Articular chondrocyte of knee joint (primary cell): ENCODE measurements at places on chromosomes 4 and X. TPM values are rescaled to one million over a fixed set of nuclear protein-coding genes. Genes with fewer than 3 reads are reported as not detected.

The INTS6L gene
- total RNA-seq: 4.0 and 4.6 TPM in 2 replicates

The C4orf51 gene
- total RNA-seq: not detected in 2 replicates

The GAGE12J gene
- not detected in 2 replicates for total RNA-seq

The SULT1B1 gene
- total RNA-seq: under 0.01 and 0.11 TPM in 2 replicates

The SPANXN4 gene
- not detected in 2 replicates for total RNA-seq

The CRMP1 gene
- under 0.01 and 0.11 TPM in 2 replicates for total RNA-seq

The UGT2B11 gene
- total RNA-seq: not detected in 2 replicates

The FRMD7 gene
- 1.6 and 1.8 TPM in 2 replicates for total RNA-seq

The CHIC2 gene
- total RNA-seq: 57.0 and 76.9 TPM in 2 replicates

The CDKL2 gene
- 0.26 and 2.5 TPM in 2 replicates for total RNA-seq

The HTN1 gene
- total RNA-seq: 0.11 TPM in 1 of 2 replicates, not detected in the other

The ZDHHC15 gene
- 2.4 and 2.5 TPM in 2 replicates for total RNA-seq

The NAA10 gene
- 46.7 and 47.6 TPM in 2 replicates for total RNA-seq

The AR gene
- total RNA-seq: 2.6 and 4.6 TPM in 2 replicates

The NDP gene
- 2.2 and 3.7 TPM in 2 replicates for total RNA-seq

The PTCHD1 gene
- not detected in 2 replicates for total RNA-seq

The HS6ST2 gene
- total RNA-seq: not detected in 2 replicates

The FAM47E gene
- total RNA-seq: 5.1 and 6.1 TPM in 2 replicates
